HS-5 (cell line): ENCODE measurements at places on chromosomes 1 and 21.

DNA sequence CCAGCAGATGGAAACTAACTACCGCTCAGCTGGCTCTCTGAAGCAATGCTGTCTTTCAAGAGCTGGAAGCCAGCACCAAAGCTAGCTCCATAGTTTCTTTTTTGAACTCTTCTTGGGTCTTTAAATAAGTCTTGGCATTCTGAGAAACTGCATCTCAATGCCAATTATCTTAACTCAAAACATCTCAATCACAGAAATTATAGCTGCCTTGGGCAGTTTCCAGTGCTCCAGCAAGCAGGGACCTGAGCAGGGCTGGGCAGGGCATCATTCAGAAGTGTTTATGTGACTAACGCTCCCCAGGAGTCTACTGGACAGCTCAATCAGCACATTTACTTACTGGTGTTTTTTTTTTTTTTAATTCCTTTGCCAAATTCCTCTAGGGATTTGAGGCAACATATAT lies 18.3 kb upstream of the PADI4 start:
- peak; percentile 5 for DNase-seq

DNA sequence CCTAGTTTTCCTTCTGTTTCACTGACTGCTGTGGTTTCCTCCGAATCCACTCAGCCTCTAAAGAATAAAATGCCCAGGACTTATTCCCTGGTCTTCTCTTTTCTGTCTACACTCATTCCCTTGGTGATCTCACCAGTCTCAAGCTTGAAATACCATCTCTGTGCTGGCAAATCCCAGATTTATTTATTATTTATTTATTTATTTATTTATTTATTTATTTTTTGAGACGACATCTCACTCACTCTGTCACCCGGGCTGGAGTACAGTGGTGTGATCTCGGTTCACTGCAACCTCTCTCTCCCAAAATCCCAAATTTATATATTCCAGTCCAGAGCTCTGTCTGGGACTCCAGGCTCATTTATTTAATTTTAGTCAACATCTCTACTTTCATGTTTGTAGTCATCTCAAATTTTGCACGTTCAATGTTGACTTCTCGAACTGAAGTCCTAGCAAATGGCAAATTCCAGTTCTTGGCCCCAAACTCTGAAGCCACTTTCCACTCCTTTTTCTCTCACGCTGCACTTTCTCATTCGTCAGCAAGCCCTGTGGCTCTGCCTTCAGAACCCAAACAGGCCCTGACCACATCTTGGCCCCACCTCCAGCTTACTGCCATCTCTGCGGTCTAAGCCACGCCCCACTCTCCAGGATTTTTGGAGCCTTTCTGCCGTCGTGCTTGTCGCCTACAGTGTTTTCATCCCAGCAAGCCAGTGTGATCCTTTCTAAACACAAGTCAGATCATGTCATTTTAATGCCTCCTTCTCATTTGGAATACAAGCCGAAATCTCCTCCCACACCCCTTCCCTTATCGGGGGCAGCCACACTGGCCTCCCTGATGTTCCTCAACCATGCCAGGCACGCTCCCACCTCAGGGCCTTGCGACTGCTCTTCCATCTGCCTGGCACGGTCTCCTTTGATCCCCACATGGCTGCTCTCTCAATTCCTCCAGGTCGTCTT lies 14.2 kb upstream of the TENT5B start:
- DNase-seq, result no peak

GRCh38 chr21:45873418-45873817 lies 108.2 kb upstream of the COL6A1 start:
- no peak for DNase-seq

DNA sequence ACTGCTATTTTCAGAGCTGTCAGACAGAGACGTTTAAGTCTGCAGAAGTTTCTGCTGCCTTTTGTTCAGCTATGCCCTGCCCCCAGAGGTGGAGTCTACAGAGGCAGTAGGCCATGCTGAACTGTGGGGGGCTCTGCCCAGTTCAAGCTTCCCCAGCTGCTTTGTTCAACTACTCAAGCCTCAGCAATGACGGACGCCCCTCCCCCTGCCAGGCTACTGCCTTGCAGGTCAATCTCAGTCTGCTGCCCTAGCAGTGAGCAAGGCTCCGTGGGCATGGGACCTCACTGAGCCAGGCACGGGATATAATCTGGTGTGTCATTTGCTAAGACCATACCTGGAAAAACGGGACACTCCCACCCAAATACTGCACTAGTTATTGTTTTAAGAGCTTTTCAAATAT lies 219.7 kb downstream of the BRINP3 start:
- no peak for DNase-seq

- no peak for DNase-seq
Measured at GRCh38 chr1:87346130-87346814, 17.6 kb downstream of the LMO4 start.

DNA sequence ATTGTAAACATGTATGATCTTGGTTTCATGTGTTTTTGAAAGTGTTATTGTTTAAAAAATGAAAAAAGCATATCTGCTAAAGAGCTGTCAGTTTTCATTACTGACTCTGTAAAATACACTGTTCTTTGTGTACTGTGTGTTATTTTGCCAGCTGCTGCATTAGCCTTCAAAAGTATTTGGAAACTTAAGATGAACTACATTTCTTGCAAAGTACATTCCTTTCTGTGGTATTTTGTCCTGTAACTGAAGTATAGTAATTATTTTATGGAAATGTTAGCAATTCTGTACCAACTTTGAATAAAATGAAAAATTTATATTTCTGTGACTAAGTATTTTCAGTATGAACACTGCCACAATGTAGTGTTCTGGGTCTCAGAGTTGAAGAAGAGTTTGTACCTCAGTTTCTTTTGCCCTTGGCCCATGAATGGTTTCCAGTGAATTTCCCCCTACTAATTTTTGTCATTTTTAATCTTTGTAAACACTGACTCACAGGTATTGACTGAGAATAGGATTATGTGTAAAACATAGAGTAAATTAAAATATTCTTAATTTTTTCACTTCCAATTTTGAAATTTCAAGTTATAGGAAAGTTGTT lies 32.7 kb downstream of the MRPS6 start:
- no peak for DNase-seq

GRCh38 chr1:67753776-67754525 lies 69.0 kb downstream of the GADD45A start:
- no peak for DNase-seq

DNA sequence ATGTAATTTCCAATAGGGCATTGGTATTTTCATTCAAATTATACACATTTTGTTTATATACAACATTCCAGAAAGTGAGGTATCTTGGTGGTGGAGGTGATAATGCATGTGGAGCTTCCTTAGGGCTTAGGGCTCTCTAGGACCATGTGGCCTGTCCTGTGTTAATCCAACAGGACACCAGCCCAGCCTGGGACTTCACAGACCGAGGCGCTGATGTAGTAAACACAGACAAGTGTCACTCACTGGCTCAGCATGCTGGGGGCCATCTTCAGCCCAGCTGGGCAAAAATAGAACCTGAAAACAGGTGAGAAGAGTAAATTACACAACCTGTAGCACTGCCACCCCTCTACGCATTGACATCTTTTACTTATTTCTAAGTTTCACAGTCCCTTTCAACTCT lies 66.7 kb downstream of the MAB21L3 start:
- no peak for DNase-seq

- DNase-seq, result no peak
Measured at GRCh38 chr1:147505568-147505967, 35.7 kb upstream of the BCL9 start.

DNA sequence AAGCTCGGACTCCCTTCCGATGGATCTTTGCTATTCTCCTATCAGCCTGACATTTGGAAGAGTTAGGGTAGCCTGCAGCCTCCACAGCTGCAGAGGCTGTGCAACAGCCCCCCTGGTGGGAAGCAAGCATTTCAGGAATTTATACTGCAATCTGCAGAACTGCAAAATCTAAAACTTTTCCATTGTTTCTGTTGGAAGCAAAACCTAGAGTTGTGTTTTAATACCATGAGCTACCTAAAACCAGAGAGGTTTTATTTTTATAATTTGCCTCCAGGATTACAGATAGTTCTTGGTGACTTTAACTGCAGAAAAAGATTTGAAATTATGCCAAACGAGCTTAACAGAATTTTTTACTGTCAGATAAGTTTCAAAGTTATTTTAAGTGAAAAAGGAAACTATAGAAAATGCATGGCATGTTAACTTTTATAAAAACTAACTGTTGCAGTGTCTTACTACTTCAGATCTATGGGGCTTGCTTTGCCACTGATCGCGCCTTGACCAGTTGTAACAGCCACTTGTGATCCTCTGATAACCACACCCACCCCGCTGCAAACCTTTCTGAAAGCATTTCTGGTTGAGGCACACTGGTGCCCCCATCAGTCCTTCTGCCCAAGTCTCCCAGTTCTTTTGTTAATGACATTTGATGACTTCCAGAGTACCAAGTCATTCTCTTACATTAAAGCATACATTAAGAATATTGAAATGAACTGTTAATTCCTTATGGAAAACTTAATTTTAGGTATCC lies 64.8 kb downstream of the PRDM2 start:
- DNase-seq, result no peak

DNA sequence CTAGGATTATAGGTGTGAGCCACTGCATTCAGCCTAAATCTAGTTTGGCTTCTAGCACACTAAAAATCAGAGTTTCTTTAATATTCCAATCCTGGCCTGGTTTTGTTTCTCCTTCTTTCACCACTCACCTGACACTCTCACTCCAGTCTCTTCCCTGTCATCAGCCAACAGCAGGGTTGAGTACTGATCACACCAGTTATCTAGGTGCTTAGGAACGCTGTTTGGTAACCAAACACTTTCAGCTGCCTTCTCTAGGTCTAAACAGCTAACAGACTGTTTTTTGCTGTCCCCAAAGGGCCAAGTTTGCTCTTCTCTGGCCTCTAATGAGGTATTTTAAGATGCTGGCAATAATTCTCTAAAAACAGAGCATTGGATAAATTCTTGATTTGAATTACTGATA lies 17.7 kb upstream of the FRRS1 start:
- DNase-seq, result no peak

DNA sequence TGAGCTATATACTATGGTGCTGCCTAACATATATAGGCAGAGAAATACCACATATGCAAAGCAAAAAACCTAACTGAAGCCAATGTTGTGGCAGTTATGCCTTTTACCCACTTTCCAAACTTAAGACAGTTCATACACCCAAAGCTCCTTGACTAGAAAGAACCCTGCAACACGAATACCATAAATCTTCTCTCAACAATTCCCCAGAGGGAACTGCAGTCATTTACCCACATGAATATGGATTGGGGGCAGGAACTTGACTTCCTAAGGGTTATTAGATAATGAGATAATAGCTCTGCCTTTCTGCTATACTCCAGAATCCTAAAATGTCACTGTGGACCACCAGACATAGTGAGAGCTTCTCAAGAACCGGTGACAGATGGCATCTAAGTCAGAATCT lies 2.9 kb upstream of the ASPM start:
- no peak for DNase-seq

GRCh38 chr1:169511316-169512005 lies 25.7 kb upstream of the SLC19A2 start:
- peak; percentile 68 for DNase-seq

DNA sequence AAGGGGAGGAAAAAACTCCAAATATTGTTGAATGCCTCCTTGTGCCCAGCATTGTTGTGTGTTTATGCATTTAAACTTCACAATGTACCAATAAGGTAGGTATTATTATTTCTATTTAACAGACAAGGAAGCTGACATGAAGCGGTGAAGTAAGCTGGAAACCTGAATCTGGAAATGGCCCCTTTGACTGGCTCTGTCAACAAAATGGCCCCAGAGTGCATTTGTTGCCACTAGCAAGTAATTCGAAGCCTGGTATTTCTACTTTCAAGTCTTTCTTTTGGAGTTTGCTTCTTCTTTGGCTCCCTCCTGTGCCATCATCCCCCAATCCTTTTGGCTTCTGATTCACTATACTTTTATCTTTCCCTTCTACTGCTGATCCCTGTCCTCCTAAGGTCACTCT lies 23.1 kb downstream of the CRYZL1 start:
- no peak for DNase-seq

DNA sequence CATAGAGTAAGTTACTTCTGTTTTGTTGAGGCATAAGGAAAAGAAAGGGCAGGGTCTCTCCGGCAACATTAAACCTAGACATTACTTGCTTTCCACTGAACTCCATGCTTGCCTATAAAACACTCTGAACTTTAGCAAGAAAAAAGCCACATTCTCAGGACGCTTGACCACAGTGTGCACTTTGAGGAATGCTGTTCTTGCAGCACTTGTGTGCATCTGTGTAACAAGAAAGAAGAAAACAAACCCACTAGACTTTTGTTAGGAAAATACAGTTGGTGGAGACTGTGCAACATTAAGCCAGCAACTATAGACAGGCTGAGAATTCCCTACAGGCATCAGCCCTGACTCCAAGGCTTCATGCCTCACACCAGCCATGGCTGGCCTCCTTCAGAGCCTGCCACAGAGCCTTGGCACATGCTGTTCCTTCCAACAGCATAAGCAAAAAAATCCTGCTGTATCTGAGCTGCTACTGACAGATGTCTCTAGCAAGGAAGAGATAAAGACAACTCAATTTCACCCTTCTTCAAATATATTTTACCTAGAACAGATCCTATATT lies 5.8 kb downstream of the PDZK1 start:
- DNase-seq, result no peak

DNA sequence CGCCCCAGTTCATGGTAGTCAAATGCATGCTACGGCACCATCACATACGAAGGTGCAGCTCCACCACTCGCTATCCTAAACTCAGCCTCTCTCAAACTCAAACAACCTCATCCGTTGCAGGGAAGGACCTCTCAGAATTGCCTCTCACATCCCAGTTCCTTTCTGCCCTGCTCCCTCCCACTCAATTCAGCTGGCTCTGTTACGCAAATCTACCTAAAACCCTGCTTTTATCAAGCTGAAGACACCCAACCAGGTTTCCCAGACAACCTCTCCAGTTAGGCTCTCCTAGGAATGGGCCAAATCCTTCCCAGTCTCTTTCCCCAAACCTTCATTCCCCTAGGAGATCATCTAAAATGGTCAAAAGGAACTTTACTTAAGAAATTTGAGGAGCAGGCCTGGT lies 62.9 kb downstream of the CLSTN1 start:
- no peak for DNase-seq

DNA sequence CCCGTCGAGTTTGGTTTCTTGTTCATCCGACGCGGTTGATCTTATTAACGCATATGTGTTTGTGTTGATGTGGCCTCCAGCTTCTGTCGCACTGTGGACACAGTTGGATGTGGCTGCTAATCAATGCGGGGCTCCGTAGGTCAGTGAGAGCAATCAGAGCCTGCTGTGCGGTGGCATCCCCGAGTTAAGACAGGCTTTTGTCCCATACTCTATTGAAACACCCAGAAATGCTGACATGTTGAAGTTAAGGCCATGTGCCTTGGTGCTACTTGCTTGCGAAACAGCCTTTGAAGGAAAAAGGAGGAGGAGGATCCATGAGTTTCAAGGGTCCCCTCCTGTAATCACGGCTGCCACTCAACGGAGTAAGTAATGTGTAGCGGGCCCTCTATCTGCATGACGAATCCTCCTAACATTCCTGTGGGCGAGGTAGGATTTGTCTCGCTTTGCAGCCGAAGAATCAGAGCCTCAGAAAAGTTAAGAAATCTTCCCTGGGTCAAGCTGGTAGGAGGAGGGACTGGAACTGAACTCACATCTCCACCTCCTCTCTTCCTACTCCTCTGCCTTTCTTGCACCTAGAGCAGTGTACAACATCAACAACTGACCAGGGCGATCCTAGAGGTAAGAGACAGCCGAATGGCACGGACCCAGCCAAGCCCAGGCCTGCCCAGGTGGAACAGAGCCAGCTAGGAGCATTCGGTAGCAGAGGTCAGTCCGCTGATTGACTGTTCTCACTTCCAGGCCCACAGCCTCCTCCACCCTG lies 19.5 kb downstream of the PDE9A start:
- no peak for DNase-seq
